ENCODE measurements at places on chromosomes 11 and 22. TPM values are rescaled to one million over a fixed set of nuclear protein-coding genes. Genes with fewer than 3 reads are reported as not detected.

Gene TRIM51
- 1.0 TPM for total RNA-seq

Gene DBX1
- total RNA-seq = not detected

Gene TPH1
- total RNA-seq = 1.5 TPM

Gene SUSD2
- 7.4 TPM for total RNA-seq

Gene LDHAL6A
- not detected for total RNA-seq

Gene RASSF10
- total RNA-seq = 0.08 TPM

Gene GGT1
- 0.32 TPM for total RNA-seq

Gene ATM
- total RNA-seq = 64.2 TPM

Gene GAS2L1
- total RNA-seq = 7.9 TPM

Gene OR10D3
- 1.6 TPM for total RNA-seq

Gene SGSM1
- not detected for total RNA-seq

Gene ELMOD1
- 0.32 TPM for total RNA-seq

Gene MYO18B
- total RNA-seq = 0.15 TPM

Gene ANO9
- not detected for total RNA-seq

Gene RASGRP2
- not detected for total RNA-seq

Gene SHISAL1
- 0.75 TPM for total RNA-seq

Gene KRTAP5-10
- not detected for total RNA-seq

Gene GNAZ
- total RNA-seq = 2.1 TPM

Gene SCN3B
- total RNA-seq = not detected

Gene SLCO2B1
- not detected for total RNA-seq

Gene TOP3B
- total RNA-seq = 30.0 TPM

Gene LMO2
- total RNA-seq = 0.93 TPM

Gene VSIG2
- total RNA-seq = not detected

Gene BATF2
- 1.3 TPM for total RNA-seq

Gene KRTAP5-2
- not detected for total RNA-seq

Gene AIFM3
- 0.45 TPM for total RNA-seq

Gene B3GAT1
- total RNA-seq = 2.8 TPM

Gene APOA4
- not detected for total RNA-seq

Gene H19
- 9.5 TPM for total RNA-seq

Gene BIK
- 3.7 TPM for total RNA-seq

Gene C11orf91
- total RNA-seq = 0.19 TPM

Gene TSGA10IP
- not detected for total RNA-seq

Gene CAPN5
- 8.6 TPM for total RNA-seq

Gene CCND1
- total RNA-seq = 464 TPM

Gene CHRNA10
- 1.4 TPM for total RNA-seq

Gene TP53I11
- total RNA-seq = 0.60 TPM

Gene WNT7B
- total RNA-seq = not detected

Gene NELL1
- total RNA-seq = not detected

Gene ABTB2
- 12.5 TPM for total RNA-seq

Gene POU2AF1
- not detected for total RNA-seq

Gene LZTR1
- 22.6 TPM for total RNA-seq

Gene KCTD17
- total RNA-seq = 19.1 TPM

Gene OR51E2
- not detected for total RNA-seq

Gene GAB4
- total RNA-seq = not detected

Gene TMEM45B
- total RNA-seq = not detected

Gene CABP4
- 0.15 TPM for total RNA-seq

Gene OR8G5
- total RNA-seq = 1.1 TPM

Gene SCO2
- total RNA-seq = 3.2 TPM

Gene UBE4A
- 30.0 TPM for total RNA-seq

Gene MMP20
- total RNA-seq = not detected

Gene TIRAP
- total RNA-seq = 6.8 TPM

Gene TYR
- total RNA-seq = not detected

Gene PGM2L1
- total RNA-seq = 0.49 TPM

Gene XKR3
- total RNA-seq = not detected

Gene PRRG4
- total RNA-seq = 0.37 TPM

Gene SH3BP1
- total RNA-seq = 14.9 TPM
